Stimulated activated CD4-positive, alpha-beta T cell treated with anti-CD3 and anti-CD28 coated beads, Interleukin-12 subunit alpha, Interleukin-12 subunit beta, amount 100 ng/mL, for 4 hours (primary cell): ENCODE measurements at places on chromosomes 16 and 17.

DNA sequence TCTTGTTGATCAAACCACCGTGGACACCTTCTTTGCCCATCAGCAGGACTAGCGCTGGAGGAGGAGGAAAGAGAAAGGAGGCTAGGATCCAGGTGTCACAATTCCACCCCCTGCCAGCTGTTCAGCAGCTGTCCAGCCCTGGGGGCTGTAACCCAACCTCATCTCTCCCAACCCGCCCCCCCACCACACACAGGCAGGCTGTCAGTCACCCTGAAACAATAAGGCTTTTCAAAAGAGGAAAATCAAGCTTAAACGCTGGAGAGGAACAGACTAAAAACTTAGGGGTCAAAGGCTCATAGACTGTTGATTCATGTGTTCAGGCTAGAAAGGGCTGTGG, 2.4 kb downstream of the PFN1 start:
- DNase-seq = no peak

- DNase-seq = no peak
These were observed 341.4 kb downstream of the UTP18 start for GRCh38 chr17:51601622-51602261.

DNA sequence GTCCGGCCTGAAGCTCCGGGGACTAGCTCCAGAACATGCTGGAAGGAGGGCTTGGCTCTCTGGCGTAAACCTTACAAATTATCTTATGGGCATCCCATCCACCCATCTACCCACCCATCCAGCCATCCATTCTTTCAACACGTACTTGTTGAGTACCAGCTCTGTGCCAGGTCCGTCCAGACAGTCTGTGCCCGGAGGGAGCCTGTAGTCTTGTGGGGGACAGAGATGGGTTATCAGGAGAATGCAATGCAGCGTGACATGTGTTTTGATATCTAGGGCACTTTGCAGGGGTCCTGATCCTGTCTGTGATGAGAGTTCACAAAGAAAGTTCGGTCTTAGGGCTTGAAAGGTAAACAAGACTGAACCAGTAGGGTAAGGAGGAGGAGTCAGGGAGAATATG, 4.1 kb upstream of the SLC13A2 start:
- DNase-seq = no peak

DNA sequence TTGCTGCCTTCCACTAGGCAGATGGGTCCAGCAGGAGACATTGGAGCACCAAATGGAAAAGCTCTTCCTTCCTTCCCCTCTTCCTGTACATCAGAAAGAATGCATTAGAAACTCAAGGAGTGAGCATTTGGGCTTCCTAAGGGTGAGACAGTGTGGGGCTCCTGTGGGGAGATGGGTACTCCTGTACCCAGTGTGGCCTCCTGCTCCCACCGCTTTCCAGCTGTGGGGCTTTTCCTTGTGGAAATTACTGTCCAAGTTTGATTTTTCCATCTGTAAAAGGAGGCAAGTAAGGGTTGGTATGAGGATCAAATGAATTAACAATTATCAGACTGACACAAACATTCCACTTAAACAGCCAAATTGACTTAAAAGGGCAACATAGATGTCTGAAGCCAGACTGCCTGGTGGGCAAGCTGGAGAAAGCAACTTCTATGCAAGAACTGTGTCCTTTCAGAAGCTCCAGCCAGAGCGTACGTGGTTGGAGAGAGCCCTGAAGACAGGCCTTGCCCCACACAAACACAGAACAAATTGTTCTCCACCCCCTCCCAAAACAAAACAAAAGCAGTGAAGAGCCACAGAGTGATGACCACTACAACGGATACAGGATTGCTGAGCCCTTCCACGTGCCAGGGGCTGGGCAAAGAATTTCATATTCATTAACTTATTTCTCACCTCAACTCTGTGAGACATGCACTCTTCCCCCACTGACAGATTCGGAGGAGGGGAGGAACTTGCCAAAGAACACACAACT, 23.1 kb upstream of the ALDH3A1 start:
- no peak for DNase-seq

DNA sequence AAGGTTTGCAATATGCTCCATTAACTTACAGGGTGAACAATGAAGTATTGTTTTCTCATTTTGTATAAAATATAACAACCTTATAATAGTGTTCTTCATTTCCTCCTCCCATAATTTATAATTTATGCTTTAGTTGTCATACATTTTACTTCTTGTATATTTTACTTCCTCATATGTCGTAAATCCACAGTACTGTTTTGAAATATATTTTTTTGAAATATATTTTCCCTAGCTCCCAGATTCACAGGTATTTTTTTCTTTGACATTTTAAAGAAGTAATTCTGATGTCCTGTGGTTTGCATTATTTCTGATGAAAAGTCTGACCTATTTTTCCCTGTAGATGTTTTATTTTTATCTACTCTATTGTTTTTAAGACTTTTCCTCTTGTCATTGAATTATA, 52.7 kb downstream of the VMP1 start:
- DNase-seq = no peak

- no peak for DNase-seq
These were observed 127.0 kb upstream of the RPL38 start for GRCh38 chr17:74076446-74076845.

- DNase-seq = no peak
These were observed 44.6 kb upstream of the ZC3H18 start for GRCh38 chr16:88525663-88525990.

- DNase-seq = no peak
These were observed 10.7 kb upstream of the NOS2 start for GRCh38 chr17:27810902-27811557.

DNA sequence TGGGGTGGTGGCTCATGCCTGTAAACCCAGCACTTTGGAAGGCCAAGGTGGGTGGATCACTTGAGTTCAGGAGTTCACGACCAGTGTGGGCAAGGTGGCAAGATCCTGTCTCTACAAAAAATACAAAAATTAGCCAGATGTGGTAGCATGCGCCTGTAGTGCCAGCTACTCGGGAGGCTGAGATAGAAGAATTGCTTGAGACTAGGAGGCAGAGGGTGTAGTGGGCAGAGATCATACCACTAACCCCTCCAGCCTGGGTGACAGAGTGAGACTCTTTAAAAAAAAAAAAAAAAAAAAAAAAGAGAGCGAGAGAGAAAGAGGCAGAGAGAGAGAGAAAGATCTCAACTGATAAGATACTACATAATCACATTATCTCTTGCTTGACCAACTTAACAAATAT, 45.9 kb downstream of the KANSL1 start:
- no peak for DNase-seq

GRCh38 chr16:424623-425081, 797 bp upstream of the RAB11FIP3 start:
- DNase-seq = no peak

- DNase-seq = no peak
These were observed 66.1 kb upstream of the NLK start for GRCh38 chr17:27976331-27976730.

GRCh38 chr16:12064291-12064690, 87.8 kb downstream of the SNX29 start:
- DNase-seq = no peak

DNA sequence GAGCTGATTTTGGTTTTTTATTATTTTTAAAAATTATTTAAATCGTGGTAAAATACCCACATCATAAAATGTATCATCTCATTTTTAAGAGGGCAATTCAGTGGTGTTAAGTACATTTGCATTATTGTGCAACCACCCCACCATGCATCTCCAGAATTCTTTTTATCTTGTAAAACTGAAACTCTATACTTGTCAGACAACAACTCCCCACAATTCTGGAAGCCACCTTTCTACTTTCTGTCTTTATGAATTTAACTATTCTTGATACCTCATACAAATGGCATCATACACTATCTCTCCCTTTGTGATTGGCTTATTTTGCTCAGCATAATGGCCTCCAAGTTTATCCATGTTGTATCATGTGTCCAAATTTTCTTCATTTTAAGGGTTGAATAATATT, 97.9 kb downstream of the HS3ST3B1 start:
- no peak for DNase-seq
